NCI-H524 treated with DMSO at 0.1 percent for 48 hours (cell line): ENCODE measurements at places on chromosomes 12 and 14.
A peak's percentile ranks its signal among the peaks of the same experiment; 100 is the strongest.

GRCh38 chr12:41467591-41468325 lies 279.6 kb downstream of the PDZRN4 start:
- DNase-seq = no peak

DNA sequence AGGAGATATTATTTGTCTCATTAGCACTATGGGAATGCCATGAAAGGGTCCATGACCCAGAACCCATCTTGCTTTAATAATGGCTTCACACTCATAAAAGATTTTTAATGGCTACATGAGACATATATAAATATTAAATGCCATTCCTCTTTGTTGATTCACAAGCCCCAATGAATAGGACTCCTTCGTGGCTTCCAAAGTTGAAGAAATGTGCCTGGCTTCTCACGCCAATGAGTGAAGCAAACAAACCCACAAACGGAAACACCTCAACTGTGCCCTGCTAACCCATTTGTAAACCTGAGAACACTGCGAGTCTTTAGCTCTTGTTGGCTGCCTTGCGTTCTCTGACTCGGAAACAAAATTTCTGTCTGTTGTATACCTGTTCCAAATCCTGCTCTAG lies 381.7 kb upstream of the DDHD1 start:
- no peak for DNase-seq

- no peak for DNase-seq
Measured at GRCh38 chr14:69654116-69654515, 42.7 kb downstream of the SUSD6 start.

GRCh38 chr12:23891115-23891514 lies 58.4 kb downstream of the SOX5 start:
- no peak for DNase-seq

GRCh38 chr12:55742719-55743405 lies at the start of gene GDF11:
Gene GDF11, plus strand, starts transcription at chr12:55743122. Its CDS starts 195 bp downstream, at chr12:55743317.
- peak; percentile 6 for DNase-seq

GRCh38 chr12:124294780-124295341 lies at the start of gene RFLNA:
Gene RFLNA, plus strand, starts transcription at chr12:124295093. Its CDS starts 337 bp downstream, at chr12:124295430.
- DNase-seq = no peak

DNA sequence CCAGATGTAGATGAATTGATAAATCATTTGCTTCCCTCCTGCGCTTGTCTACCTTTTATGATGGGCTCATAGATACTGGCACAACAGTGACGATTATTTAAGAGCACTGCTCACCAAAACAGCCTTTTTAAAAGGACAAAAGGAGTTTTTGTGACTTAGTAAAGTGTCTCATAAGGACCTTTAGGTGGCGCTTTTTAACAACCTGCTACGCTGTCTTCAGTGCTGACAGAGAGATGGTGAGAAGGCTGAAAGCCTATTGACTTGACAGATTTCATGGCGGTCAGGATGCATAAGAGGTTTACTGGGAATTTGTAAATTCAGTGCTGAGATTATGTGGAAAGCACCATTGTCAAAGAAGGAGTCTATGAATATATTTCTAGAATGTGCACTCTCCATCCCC lies 87.6 kb downstream of the SLC15A5 start:
- no peak for DNase-seq

DNA sequence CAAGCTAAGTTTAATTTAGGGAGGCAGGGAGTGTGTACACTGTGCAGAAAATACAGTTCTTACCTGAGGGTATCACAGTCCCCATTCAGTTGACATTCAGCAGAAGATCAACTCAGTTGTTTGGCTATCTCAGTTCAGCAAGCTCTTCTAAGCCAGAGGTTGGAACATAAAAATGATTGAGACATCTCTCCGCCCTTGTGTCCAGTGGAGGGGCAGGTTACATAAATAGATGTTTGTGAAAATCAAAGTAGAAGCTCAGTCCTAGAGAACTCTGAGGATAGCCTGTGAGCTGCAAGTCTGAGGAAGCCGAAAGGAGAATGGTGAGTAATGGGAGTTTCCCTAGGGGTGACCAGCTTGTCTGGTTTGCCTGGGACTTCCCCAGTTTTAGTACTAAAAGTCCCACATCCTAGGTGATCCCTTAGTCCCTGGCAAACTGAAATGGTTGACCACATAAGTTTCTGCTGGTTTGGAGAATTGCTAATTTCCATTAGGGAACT lies 251.4 kb upstream of the ATP2B1 start:
- no peak for DNase-seq
